ENCODE measurements at places on chromosomes 13 and 19.

GRCh38 chr13:40665126-40666044, 1.1 kb downstream of the FOXO1 start:
- no peak for DNase-seq

- DNase-seq, result no peak
Measured at GRCh38 chr13:96821381-96821780, 172.9 kb downstream of the OXGR1 start.

DNA sequence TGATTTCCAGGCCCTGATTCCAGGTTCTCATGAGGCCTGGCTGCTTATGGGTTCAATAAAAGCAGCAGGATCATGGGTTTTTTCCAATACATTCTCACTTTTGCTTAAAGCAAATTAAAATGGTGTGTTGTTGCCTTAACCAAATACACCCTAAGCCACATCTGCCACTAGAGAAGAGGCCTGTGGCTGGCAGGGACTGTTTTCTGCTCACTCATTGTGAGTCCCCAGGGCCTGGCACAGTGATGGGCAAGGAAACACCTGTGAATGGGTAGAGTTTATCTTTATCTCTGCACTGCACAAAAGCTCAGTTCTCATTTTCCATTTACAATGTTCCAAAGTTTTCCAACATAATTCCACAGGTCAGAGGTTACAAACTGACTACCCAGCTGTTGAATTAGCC, 726.0 kb downstream of the UQCRFS1 start:
- no peak for DNase-seq

- DNase-seq, result no peak
Measured at GRCh38 chr19:1512671-1513498, at the start of gene ADAMTSL5. ADAMTSL5 (minus strand) TSS chr19:1513019; CDS start chr19:1510943, 2,076 bp downstream.

DNA sequence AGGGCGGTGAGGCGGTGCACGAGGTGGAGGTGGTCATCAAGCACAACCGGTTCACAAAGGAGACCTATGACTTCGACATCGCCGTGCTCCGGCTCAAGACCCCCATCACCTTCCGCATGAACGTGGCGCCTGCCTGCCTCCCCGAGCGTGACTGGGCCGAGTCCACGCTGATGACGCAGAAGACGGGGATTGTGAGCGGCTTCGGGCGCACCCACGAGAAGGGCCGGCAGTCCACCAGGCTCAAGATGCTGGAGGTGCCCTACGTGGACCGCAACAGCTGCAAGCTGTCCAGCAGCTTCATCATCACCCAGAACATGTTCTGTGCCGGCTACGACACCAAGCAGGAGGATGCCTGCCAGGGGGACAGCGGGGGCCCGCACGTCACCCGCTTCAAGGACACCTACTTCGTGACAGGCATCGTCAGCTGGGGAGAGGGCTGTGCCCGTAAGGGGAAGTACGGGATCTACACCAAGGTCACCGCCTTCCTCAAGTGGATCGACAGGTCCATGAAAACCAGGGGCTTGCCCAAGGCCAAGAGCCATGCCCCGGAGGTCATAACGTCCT, 9.4 kb upstream of the PROZ start:
- no peak for DNase-seq

GRCh38 chr19:35905178-35905727, 2.8 kb downstream of the TYROBP start:
- DNase-seq, result no peak

DNA sequence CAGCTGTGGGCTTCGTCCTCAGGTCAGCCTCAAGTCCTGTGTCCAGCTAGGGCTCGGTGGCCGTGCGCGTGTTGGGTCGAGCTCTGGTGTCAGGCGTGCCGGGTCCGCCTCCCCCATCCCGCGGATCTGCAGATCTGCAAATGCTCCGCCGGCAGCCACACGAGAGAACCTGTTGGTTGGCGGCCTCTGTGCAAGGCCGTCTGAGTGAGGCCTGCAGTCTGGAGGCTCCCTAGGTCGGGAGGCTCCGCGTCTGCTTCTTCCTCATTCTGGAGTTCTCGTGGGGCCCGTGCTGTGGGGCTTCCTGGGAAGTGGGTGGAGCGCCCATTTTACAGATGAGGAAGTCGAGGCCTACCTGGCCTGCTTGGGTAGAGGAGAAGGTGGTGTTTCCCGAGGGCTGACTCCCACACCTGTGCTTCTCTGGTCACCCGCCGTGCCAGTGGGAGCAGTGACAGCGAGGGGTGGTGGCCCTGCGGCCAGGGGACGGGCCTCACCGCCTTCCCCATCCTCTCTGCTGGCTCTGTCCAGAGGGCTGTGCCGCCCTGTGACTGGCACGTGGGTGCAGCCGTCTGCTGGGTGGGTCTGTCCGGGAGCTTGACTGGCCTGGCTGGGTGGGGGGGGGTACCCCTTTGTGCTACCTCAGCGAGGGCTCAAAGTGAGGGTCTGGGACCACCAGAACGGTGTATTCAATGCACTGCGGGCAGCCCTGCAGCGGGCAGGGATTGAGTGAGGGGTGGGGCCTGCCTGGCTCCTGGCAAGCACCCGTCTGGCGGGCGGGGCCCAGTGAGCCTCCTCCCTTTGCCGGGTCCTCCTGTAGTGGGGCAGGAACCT, 3.3 kb downstream of the CSNK1G2 start:
- no peak for DNase-seq

DNA sequence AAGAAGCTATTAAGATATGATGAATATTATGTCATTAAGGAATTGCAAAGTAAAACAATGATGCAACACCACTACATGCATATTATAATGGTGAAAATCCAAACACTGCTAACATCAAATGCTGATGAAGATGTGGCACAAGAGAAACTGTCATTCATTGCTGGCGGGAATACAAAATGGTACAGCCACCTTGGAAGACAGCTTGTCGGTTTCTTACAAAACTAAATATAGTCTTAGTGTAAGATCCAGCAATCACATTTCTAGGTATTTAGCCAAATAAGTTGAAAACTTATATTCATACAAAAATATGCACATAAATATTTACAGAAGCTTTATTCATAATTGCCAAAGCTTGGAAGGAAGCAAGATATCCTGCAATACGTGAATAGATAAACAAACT, 114.9 kb upstream of the EDNRB start:
- no peak for DNase-seq

DNA sequence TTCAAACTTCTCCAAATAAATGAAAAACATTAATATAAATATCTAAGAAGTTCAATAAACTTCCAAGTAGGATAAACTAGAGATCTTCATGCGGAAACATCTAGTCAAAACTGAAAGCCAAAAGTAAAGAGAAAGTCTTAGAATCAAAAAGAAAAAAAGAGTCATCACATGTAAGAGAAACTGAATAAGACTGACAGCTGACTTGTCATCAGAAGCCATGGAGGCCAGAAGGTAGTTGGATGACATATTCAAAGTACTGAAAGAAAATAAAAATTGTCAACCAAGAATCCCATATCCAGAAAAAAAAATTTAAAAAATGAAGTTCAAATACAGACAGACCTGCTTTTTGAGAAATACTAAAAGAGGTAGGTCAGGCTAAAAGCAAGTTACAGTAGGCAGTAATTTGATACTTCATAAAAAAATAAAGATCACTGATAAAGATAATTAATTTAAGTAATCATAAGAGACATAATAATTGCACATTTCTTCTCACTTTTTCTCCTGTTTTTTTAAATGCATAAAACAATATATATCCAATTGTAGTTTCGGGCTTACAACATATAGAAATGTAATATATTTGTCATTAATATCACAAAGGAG, 327.6 kb upstream of the PCDH9 start:
- DNase-seq, result no peak

DNA sequence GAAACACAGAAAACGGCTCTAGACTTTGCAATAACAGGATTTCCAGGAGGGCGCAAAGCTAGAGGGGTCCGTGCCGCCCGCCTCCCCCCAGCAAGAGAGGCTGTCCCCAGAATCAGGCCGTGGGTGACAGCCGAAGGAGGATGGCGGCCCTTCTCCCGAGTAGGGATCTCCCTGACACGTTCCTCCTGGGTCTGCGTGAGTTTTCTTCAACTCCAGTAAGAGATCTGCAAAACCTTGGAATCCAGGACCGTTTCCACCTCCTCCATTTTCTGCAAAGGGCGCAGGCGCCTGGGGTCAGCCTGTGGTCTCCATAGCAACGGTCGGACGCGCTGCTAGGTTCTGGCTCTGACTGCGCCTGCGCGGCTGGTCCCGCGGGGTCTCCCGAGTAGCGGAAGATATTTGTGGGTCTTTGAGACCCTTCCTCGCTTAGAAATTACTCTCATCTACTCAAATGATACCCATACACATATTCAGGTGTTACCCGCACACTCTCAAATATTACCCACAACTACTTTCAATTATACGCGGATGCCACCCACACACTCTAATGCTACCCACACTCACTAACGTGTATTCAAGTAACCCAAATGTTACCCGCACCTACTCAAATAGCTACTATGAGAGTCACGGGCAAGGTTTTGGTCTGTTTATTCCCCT, 2.1 kb downstream of the PNMA8C start:
- no peak for DNase-seq

DNA sequence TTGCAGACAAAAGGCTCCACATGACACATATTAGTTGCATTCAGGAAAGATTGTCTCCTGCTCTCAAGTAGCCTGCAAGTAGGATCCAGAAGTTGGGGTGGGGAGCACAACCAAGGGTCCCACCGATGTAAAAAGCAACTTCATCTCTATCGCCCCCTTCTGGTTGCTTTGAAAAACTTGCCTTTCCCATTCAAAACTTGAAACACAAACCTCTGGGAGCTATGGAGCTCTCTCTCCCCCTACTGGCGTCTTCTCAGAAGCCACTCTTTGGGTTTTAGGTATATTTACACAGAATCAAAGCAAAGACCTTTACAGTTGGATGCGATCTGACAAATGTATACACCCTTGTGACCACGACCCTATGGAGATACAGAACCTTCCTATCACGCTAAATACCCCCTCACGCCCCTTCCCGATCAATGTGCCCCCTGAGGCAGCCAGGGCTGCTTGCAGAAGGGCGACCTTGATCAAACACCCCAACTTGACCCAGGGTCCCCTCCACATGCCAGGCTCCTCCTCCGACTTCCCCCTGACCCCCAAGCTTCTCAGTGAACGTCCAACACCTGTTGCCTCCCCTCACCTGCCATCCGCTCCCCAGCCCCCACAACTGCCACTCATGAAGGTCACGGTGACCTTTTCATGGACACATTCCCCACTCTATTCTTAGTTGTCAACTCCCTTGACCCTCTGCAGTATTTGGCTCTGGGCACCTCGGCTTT, 10.1 kb downstream of the NOSIP start:
- DNase-seq, result no peak

GRCh38 chr19:456547-457110, 4.2 kb downstream of the SHC2 start:
- DNase-seq, result no peak

DNA sequence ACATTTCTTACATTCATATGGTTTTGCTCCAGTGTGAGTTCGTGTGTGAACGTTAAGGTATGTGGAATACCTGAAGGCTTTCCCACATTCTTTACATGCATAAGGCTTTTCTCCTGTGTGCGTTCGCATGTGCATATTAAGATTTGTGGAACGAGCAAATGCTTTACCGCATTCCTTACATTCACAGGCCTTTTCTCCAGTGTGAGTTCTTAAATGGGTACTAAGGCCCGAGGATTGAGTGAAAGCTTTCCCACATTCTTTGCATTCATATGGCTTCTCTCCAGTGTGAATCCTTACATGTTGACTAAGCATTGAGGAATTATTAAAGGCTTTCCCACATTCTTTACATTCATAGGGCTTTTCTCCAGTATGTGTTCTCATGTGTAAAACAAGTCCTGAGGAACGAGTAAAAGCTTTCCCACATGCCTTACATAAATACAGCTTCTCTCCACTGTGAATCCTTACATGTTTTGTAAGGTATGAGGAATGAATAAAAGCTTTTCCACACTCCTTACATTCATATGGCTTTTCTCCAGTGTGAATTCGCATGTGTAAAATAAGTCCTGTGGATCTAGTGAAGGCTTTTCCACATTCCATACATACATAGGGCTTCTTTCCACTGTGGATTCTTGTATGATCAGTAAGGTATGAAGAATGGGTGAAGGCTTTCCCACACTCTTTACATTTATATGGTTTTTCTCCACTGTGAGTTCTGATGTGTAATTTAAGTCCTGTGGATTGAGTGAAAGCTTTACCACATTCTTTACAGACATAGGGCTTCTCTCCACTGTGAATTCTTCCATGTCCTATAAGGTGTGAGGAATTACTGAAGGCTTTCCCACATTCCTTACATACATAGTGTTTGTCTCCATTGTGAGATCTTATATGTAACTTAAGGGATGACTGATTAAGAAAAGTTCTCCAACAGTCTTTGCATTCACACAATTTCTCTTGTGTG, 10.7 kb downstream of the ZNF846 start:
- no peak for DNase-seq

DNA sequence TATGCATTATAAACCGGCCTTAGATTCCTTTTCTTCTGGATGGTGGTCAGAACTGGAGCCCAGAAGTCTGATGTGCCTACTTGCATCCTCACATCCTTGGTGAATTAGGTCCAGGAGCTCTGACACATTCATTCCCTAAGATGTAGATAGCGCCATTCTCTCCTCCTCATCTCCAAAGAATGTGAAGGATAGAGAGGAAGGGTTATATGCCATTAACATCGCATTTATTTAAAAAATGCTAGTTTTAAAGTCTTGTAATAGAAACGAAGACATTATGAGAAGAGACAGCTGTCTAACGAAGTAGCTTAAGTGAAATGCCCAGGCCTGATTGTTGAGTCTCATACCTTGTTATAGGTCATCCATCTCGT, 9.7 kb downstream of the MBNL2 start:
- no peak for DNase-seq

DNA sequence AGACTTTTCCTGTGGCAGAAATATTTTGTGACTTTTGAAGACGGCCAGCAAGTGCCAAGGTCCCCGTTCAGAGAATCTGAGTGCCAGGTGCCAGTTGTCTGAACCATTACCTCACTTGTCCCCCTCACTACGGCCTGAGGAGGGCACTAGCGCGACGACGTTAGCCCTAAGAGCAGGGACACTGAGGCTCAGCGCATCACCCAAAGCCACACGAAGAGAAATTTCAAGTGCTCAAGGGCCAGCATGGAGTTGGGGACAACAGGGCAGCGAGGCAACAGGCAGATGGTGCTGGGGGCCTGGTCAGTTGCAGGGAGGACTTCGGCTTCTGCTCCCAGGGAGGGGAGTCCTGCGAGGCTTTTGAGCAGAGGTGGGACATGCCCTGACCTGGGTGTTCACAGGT, 9.5 kb upstream of the TYK2 start:
- DNase-seq, result no peak

DNA sequence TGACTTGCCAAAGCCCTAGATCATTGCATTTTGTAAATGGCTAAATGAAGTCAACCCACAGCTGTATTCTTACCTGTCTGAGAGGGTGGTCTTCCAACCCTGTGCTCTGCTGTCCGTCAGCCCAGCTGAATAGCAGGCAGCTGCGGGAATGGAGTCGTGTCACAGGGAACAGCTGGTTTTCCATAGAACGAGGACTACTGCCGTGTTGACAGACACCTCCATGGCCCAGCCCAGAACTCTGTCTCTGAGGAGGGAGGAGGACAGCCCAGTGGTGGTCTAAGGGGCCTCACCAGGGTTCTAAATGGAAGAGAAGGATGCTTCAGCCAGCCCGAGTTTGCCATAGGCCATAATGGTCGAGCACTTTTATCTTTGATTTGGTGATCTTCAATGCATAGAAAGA, 110.7 kb downstream of the SLC7A1 start:
- DNase-seq, result no peak

GRCh38 chr13:62130062-62130970, 714.7 kb upstream of the PCDH20 start:
- DNase-seq, result no peak

All from BJ (cell line).